ENCODE measurements at places on chromosomes 3 and 15.

DNA sequence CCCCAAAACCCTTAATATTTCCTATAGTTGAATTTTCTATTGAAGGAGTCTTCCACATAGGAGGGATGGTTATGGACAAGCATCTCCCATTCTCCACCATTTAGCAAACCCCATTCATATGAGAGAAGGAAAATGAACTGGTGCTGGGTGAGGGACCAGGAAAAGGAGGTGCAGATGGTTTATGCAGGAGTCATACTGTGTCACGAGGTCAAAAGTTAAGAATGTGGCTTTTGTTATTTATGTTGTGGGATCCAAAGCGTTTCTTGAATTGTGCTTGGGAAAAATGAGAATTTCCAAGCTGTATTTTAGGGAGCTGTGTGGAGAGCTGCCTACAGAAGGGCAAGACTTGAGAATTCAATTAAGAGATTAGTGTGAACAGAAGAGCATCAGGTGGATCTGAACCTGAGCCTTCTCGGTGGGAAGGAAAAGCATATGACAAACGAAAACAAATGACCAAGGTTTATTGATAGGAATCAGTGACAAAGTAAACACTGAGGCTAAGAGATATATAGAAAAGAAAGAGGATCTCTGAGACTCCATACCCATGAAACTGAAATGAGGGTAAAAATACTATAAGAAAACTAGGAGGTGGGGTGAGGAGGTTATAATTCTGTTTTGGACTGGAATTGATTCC lies 473.3 kb upstream of the NR2F2 start:
- DNase-seq = no peak

GRCh38 chr3:53834429-53835095 lies 11.7 kb downstream of the CHDH start:
- DNase-seq = no peak

DNA sequence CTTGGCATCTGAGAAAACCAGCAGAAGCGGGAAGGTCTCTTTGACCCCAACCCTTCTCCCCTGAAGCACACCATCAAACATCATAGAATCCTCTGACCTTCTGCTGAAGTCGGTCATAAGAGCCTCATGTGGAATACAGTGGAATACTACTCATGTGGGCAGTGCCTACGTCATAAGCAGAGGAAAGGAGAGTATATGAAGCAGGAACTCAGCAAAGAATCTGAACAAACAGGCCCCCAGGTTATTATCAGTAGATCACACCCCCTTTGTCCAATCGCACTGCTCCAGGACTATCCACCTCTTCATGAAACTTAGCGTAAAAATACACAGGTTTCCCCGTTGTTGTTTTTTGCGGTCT lies 394.1 kb upstream of the PROK2 start:
- no peak for DNase-seq

DNA sequence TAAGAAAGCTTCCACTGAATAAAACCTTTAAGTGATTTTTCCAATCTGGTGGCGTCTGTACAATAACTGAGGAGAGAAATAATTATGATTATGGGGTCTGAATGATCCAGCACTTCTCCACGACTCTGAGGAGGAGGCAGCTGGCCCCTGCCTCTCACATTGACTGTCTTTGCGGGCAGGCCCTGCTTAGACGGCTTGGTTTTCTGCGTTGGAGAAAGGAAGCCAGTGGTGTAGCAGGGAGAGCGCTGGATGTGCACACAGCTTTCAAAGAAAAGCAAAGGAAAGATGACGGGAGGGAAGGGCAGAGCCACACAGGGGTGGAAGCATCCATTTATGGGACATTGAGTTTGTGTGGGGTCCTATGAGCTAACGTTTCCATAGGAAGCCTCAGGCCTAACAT lies 62.5 kb downstream of the MGLL start:
- DNase-seq = no peak

DNA sequence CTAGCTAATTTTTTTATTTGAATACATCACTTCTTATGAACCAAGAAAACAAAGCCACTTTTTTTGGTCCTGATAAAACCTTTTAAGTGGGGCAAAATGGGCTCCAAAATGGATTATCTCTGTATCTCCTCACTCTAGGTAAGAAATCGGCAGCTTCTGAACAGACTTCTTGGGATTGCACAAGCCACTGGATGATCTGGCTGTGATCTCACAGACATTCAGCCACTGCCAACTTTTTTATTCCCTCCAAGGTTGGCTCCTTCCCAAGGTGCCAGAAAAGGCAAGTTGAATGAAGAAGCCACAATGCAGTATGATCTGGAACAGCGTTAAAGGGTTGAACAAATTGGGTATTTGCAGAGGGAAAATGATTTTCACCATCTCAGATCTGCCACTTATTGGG lies 73.2 kb downstream of the PRICKLE2 start:
- no peak for DNase-seq

GRCh38 chr15:45407786-45408185 lies 29.4 kb upstream of the GATM start:
- no peak for DNase-seq

GRCh38 chr3:23198801-23199200 lies 4.3 kb upstream of the UBE2E2 start:
- no peak for DNase-seq

DNA sequence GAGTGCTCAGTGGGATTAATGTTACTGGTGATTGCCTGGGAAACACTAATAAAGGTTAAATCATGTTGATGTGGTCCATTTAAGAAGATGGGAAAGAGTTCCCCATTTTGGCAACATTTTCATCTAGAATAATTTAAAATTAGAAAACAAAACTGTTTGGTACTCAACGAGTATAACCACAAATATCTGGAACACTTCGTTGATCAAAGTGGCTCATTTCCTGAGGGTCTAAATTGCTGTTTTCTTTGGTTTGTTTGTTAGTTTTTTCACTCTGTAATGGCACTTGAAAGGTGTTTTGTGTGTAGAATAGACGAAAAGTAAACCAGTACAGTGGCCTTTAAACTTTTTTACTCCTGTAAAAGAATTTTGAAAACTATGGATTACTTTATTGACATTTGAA lies 73.9 kb downstream of the BBX start:
- no peak for DNase-seq

DNA sequence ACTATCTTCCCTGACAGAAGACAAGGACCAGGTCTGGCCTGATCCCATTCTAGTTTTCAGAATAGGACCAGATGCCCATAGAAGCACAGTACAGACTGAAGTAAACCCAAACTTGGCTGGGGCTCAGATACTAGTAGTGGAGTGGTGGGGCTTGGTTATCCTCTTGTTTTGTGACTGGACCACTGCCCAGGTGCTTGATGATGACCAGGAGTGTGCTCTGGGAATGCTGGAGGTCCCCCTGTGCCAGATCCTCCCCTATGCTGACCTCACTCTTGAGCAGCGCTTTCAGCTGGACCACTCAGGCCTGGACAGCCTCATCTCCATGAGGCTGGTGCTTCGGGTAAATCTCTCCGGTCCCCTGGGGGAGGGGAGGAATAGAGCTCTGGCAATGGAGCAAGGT lies 36.3 kb downstream of the ESYT3 start:
- DNase-seq = no peak

GRCh38 chr15:38300395-38300794 lies 47.8 kb downstream of the SPRED1 start:
- no peak for DNase-seq

DNA sequence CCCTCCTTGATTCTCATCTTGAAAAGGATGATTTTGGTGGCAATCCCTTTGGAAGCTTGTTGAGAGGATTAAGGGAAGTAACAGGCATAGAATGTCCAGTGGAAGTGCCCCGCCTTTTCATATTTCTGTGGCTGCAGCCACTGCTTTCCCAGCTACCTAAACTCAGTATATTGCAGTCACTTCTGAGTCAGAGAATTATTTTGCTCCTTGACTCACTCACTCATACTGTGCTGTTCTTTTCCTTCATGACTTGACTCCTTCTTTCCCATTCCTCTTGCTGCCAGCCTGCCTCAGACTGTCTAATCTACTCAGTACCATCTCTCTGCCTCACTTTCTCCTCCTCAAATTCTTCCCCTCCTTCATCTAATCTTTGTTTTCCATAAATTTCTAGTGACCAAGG lies 26.5 kb upstream of the POLR2M start:
- DNase-seq = no peak

GRCh38 chr15:65303687-65304380 lies 643 bp upstream of the RNU5B-1 start:
- DNase-seq = peak; percentile 81

DNA sequence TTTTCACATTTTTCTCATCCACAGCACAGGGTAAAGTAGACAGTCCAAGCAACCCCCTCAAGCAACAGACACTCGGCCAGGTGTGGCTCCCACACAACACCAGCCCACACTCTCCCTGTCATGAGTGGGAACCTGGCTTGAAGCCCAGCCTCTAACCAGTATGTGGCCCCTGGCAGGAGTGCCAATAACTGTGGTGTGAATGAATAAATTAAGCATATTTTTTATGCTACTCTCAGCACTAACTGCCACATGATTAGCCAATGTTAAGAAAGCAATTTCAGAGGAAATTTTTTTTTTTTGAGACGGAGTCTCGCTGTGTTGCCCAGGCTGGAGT lies 9.9 kb downstream of the IL17RD start:
- no peak for DNase-seq

DNA sequence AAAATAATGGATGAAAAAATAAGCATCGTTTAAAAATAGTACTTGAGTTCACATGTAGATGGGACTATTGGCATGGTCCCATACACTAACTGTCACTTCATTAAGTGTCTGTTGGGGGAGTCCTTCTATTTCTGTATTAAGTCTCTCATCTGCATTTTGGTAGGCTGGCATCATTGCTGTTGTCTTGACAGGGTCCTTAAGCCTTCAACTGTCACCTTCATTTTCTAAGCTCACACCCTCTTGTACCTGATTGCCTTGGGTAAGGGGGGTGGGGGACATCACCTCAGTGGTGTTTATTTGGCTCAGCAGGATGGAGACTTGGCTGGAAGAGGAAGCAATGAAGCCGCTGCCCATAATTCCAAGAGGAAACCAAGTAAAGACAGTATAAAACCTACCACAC lies 202.0 kb upstream of the VEPH1 start:
- DNase-seq = no peak

DNA sequence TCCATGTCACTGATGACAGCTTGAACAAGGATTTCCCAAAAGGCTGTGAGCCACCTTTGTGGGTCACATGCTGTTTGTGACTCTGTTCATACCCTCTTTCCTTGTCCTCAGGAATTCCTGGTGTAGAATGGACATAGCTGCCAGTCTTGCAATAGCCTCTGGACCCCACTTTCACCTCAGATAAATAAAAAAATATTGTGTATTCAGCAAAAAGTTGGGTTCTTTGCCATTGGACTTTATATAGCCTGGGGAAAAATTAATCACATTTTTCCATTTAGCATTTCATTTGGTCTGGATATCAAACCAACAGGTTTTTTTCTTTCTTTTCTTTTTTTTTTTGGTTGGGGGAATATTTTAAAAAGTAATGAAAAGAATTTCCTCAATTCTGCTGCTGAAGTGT lies 144.8 kb downstream of the PDCD6IP start:
- DNase-seq = no peak

- DNase-seq = no peak
Measured at GRCh38 chr3:139523718-139524117, 15.8 kb downstream of the RBP1 start.

- peak; percentile 30 for DNase-seq
Measured at GRCh38 chr15:45326280-45326679, 52.1 kb downstream of the GATM start.

GRCh38 chr3:90040554-90040953 lies 933.1 kb downstream of the EPHA3 start:
- DNase-seq = no peak

DNA sequence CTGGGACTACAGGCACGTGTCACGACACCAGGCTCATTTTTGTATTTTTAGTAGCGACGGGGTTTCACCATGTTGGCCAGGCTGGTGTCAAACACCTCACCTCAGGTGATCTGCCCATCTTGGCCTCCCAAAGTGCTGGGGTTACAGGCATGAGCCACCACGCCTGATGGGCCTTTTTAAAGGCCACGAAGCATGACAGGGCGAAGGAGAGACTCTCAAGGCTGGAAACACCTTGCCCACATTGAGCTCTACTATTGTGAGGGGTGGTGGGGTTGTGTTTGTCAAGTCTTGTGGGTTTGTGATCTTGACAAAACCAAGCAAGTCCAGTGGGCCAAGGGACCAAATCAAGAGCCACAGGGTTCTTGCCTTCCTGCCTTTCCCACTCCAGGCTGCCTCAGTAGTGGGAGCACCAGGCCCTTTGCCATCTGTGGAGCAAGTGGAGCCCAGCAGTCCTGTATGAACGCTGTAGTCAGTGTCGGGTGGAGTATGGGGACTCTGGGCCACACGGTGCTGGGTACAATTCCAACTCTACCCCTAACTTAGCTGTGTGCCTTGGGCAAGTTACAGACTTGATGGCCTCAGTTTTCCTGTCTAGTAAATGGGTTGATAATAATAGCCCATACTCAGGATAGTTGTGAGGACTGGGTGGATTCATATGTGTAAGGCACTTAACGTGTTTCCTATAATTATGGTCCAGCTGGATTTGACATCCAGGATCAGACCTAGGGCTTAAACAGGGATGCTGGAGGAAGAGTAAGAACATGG lies 33.3 kb downstream of the EDEM1 start:
- no peak for DNase-seq

DNA sequence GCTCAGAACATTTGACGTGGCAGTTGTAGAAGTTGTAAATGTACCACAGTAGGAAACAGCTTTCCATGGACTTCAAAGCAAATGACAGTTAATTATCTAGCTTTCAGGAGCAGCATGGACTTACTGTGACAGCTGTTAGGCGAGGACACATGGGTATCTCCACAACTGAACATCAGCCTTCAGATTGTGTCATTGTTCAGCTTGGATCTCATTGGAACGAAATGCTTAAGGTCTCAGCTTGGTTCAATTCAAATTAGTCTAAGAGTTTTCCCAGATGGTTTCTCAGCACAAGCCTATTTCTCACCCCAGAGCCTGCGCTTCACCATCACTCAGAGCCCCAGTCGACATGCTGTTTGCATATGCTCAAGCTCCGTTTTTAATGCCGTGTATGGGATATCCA lies 21.1 kb upstream of the GYG1 start:
- DNase-seq = no peak

DNA sequence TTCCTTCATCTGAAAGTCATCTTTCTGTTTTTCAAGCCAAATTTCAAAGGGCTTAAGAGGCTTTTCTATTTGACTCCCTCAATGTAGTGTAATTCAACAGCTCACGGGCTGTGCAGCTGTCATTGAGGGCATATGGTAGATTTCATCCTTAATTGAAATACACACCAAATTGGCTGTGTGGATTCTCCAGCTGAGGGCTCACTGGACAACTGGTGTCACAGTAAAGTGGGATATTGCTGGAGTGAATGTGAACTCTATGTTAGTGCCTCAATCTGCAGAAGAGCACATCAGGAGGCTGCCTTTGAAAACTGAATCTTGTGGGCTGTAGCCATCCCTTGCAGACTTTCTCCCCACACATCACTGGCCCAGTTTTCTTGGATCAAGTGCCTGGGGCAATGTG lies 120.1 kb downstream of the GALK2 start:
- no peak for DNase-seq

- peak; percentile 56 for DNase-seq
Measured at GRCh38 chr15:81744364-81744763, 301.5 kb downstream of the MEX3B start.

Data from GM23338 (cell line).